Stimulated activated naive B cell treated with anti-CD40 and anti-IgM and Interleukin-4, amounts not matched to agents 10 μg/mL and 1 μg/mL and 100 μg/mL, for 72 hours (primary cell): ENCODE measurements at places on chromosomes 12 and 14.

DNA sequence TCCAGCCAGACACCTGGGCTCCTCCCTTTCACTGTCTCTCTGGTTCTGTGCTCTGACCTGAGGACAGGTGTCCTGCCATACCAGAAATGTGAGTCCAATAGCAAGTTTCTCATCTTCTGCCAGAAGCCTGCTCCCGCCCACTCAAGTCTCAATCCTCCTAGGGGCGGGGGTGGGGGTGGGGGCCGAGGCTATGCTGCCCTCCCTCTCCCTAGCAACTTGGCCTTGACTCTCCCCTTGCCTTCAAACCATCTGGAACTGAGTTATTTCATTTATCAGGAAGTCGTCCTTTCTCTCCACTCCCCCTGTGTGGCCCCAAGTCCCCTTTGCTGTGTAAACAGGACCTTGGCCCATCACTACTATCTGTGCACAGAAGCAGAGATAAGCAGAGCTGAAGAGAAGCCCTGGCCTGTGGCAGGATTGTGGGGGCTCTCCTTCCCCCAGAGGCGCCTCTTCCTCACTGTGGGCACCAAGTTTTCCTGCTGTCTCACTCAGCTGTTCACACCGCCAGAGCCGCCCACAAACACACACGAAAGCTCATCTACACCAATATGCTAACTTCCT, 117.1 kb downstream of the DPF3 start:
- DNase-seq = no peak

GRCh38 chr14:26984311-26985177, 386.7 kb upstream of the NOVA1 start:
- DNase-seq = no peak

GRCh38 chr14:91257328-91258010, 13.0 kb upstream of the GPR68 start:
- DNase-seq = no peak

DNA sequence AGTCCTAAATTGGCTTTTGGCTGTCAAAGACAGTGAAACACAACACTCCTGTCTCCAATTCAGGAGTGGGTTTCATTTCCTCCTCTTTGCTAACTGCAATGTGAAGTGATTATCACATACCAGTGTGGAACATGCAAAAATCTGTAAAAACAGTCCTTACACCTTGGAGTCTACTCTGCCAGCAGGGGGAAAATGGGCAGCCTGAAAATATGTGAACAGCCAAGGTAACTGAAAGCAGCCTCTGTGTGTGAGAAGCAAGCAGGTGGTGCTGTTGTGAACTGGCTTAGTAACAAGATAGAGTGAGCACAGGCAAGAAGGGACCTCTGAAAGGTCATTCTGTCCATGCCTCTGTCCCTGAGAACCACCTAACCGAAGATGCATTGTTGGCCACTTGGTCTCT, 6.0 kb downstream of the PRMT8 start:
- DNase-seq = no peak

DNA sequence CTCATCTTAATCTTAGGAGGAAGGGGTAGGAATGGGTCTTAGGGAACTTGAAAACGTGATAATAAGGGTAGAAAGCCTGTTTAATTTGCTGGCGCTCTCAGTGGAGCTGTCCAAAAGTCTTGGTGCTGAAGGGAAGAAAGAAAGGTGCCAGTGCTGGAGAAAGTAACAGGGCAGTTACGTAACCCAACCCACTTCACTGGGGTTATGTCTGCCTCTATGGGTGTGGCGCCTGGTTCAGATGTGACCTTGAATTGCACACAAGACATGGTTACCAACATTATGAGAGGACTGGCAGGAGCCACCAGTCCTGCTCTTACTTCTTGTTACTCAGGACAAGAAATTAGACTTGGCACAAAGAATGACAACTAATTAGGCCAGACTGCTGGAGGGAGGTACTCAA, 18.6 kb upstream of the GPATCH2L start:
- no peak for DNase-seq

DNA sequence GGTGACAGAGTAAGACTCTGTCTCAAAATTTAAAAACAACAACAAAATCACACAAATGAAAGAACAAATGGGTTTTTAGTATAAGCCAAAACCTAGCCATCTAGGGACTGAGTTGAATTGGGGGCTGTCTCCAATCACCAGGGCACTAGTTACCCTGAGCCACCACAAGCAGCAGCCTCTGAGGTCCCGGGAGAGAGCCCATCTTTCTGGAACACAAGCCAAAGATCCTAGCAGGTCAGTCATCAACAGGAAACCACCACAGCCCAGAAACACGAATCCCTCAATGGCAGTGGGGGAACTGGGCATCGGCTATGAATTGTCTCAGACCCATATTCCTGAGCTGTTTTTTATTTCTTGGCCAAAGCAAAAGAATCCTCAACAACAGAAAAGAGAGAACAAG, 75.3 kb downstream of the KDM2B start:
- DNase-seq = no peak

GRCh38 chr14:67423424-67423823, 11.5 kb upstream of the PLEK2 start:
- no peak for DNase-seq

DNA sequence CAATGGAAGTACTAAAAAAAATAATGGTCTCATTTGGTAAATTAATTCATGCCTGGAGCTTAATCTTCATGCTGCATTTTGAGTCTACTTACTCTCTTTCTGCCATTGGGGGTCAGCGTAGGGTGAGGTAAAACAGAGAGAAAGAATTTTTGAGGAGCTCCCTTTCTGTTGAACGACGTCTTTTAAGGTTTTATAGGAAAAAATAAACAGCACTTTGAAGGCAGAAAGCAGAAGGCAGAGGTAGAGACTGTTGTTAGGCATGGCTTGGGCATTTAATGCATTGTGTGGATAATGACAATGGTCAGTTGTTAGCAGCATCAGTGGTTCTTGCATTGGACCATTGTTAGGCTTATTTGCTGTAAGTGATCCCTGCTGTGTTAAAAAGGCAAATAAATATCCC, 557.2 kb upstream of the STXBP6 start:
- no peak for DNase-seq

DNA sequence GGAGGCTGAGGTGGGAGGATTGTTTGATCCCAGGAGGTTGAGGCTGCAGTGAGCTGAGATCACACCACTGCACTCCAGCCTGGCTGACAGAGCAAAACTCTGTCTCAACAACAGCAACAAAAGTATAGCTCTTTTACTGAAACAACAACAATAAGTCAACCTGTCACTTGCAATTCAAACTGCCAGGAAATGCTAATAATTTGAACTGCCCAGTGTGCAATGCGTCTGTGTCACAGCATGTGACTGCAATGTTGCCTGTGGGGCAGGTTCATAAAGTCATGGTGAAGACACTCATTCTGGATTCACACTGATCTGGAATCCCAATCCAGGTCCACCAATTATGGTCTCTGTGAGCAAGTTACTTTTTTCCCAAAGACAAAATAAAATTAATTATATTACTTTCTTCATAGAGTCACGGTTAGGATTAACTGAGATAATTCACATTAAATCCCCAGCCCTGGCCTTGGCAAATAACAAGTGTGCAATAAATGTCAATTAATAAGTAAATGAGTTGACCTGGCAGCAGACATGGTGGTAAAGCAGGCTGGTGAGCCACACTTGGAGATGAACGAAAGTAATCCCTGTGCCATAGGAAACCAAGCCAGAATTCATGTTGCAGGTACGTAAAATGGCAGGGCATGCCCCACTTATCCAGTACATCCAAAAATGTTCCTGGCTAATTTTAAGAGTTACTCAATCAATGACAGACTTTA, 89.1 kb upstream of the CPSF6 start:
- DNase-seq = no peak

- DNase-seq = no peak
These were observed 100.4 kb downstream of the HMGA2 start for GRCh38 chr12:65924716-65925115.

DNA sequence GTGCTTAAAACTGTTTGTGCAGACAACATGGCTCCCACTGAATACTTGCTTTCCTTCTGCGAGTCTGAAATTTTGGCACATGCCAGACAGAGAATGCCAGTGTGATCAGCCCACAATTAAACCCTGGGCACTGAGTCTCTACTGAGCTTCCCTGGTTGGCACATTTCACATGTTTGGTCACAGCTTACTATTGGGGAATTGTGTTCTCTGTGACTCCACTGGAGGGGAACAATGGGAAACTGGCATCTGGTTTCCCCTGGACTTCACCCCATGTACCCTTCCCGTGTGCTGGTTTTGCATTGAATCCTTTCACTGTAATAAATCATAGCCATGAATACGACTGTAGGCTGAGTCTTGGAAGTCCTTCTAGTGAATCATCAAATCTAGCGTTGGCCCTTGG, 64.9 kb downstream of the EFCAB11 start:
- DNase-seq = no peak

- no peak for DNase-seq
These were observed 271.8 kb downstream of the EGLN3 start for GRCh38 chr14:33679025-33679424.
